ENCODE measurements at places on chromosomes 16 and 17.

GRCh38 chr16:46785076-46785845 is 37.1 kb upstream of the MYLK3 start:
- ATAC-seq: no peak

- no peak for ATAC-seq
These were observed 100.3 kb upstream of the NOL11 start for GRCh38 chr17:67617304-67617899.

DNA sequence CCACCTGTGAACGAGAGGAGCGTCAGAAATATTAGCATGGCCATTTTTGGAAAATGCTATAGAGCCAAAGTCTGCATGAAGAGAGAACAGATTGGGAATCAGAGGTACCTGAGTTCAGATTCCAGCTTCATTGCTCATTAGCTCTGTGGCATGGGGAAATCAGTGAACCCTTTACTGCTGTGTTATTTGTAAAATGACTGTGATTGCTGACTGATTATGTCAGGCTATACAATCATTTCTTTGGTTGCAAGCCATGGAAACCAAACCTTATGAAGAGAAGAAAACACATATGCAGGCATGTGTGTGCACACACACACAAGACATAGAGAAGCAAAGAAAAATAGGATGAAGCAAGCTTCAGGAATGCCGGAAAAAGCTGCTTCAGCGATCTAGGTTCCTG is 101.4 kb upstream of the HSBP1 start:
- ATAC-seq: no peak

DNA sequence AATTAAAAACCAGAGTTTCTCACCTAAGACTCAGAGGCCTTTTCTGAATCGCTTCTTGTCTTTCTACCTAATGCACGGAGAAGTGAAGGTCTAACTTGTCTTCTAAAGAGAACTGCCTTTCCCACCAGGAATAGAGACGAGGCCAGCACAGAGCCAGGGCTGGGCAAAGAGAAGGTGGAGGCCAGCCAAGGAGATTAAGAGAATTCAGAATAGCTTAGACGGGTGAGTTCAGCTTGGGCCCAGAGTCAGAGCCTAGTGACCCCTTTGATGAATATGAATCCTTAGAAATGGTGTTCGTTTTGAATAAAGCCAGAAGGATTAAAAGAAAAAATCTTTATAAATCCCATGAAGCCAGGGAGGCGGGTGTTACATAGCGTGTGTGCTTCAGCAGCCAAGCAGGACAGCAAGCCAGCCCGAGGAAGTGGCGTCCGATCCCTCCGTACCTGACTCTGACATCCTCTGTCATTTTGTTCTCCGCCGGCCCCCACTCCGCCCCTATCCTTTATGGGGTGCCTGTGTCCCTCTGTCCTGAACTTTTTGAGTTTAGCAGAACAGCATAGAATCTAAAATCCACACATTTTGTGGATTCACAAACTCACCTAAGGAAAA is 7.4 kb downstream of the GSG1L2 start:
- no peak for ATAC-seq

DNA sequence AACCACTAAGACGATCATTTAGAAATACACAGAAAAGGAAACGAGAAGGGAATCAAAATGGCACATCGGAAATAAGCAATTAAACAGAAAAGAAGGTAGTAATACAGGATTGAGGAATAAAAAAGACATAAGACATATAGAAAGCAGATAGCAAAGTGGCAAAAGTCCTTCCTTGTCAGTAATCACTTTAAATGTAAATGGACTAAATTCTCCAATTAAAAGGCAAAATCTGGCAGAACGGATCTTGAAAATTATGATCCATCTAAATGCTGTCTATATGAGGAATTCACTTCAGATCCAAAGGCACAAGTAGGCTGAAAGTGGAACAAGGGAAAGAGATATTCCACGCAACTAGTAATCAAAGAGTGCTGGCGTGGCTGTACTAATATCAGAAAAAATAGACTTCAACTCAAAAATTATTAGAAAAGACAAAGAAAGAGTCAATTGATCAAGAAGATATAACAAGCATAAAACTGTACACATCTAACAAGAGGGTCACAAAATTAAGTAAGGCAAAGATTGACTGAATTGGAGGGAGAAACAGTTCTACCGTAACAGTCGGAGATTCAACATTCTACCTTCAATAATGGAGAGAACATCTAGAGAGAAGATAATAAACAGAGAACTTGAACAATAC is 36.8 kb upstream of the METRNL start:
- no peak for ATAC-seq

- no peak for ATAC-seq
These were observed 27.4 kb downstream of the CDRT15 start for GRCh38 chr17:14209215-14209614.
